ENCODE measurements at places on chromosomes 2 and 18.

- no peak for DNase-seq
These were observed 181.5 kb upstream of the ITGA4 start for GRCh38 chr2:181275643-181276070.

- DNase-seq: no peak
These were observed 53.2 kb downstream of the ZNF516 start for GRCh38 chr18:76441668-76442412.

DNA sequence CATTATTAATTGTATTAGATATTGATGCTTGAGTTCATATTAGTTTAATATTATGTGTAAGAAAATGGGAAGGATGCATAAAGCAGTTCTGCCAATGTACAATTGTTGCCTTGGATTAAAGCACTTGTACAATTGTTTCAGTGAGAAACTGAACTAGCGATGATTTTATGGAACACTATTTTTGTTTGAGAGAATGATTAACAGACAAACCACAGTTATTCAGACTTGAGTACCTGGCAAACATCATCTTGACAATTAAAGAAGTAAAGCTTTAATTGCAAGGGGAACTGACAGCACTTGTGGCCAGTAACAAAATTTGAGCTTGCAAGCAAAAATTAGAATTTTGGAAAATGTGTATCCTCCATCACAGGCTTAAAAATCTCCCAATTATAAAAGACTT lies 214.3 kb downstream of the RIT2 start:
- no peak for DNase-seq

- DNase-seq: no peak
These were observed 205.8 kb upstream of the NCKAP5 start for GRCh38 chr2:133773854-133774653.

DNA sequence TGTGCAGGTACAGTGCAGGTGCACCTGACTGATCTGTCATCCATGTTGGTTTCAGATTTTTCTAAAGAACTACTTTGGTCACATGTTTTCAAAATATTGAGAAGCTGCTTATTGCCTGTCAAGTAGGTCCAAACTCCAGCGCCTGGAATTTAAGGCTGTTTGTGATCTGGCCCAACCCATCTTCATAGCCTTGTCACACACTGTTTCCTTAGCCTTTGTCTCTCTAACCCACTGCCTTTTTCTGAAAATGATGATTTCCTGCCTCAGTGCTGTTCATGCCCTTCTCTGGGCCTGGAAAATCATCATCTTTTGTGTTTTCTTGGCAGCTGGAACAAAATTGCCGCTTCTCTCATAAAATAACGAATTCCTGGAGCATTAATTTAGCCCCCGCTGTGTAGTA lies 7.2 kb downstream of the LIMS1 start:
- DNase-seq: no peak

GRCh38 chr18:56319953-56320352 lies 318.4 kb downstream of the TXNL1 start:
- no peak for DNase-seq

- DNase-seq: no peak
These were observed 570.8 kb upstream of the CRIM1 start for GRCh38 chr2:35784777-35785176.

- DNase-seq: no peak
These were observed 129.8 kb downstream of the METTL4 start for GRCh38 chr18:2441544-2441943.

DNA sequence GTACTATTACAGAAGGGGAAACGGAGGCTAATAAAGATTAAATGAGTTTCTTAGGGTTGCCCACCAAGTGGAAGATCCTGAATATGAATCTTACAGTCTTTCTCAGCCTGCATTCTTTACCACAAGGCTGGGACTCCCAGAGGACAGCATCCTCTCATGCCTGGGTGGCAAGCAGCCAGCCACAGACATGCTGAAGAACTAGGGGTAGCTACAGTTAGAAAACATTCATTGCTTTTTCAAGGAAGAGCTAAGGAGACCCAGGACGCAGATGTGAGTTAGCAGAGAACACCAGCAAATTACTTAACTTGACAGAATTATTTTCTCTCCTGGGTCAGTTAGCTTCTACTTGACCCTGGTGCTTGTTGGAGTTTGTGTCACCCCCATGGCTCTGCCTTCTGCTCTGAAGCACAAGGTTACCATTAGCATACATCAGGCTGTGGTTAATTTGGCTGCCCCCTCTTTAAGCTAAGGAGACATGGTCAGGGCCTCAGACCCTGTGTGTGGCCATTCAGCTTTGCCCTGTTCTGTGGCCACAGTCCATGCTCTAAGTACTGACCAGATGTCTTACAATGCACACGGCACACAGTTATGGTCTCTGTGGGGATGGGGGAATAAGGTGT lies 132.3 kb upstream of the TNP1 start:
- no peak for DNase-seq

GRCh38 chr2:203909974-203910373 lies 26.6 kb upstream of the ICOS start:
- no peak for DNase-seq

DNA sequence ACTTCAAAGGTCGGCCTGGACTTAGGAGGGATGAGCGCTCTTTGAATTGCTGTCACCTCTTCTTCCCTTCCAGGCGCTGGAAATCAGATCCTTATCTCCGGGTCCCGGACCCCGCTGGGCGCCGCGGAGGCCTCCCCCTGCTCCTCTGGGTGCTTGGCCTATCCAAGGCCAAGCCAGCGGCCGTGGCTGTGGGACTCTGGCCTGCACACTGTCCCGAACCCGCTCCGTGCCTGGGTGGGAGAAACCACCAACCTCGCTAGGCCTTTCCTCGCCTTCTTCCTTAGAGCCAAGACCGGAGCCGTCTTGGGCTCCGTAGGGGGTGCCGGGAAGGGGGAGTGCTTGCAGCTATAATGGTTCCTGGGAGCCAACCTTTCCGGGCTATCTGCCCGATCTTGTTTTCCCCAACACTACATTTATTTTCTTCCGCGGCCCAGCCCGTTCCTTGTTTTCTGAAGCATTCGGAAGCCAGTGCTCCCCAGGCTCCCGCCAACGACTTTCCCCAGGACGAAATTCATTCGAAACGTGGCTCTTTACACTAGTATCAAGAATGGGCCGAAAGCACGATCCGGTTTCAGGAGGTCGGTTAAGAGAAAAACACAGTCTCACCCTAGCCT lies 2.4 kb downstream of the OSR1 start:
- no peak for DNase-seq

- DNase-seq: no peak
These were observed 12.2 kb upstream of the GMPPA start for GRCh38 chr2:219486380-219486959.

GRCh38 chr2:66683064-66683463 lies 248.1 kb downstream of the MEIS1 start:
- no peak for DNase-seq

GRCh38 chr2:70479816-70480215 lies 73.8 kb downstream of the TGFA start:
- no peak for DNase-seq

DNA sequence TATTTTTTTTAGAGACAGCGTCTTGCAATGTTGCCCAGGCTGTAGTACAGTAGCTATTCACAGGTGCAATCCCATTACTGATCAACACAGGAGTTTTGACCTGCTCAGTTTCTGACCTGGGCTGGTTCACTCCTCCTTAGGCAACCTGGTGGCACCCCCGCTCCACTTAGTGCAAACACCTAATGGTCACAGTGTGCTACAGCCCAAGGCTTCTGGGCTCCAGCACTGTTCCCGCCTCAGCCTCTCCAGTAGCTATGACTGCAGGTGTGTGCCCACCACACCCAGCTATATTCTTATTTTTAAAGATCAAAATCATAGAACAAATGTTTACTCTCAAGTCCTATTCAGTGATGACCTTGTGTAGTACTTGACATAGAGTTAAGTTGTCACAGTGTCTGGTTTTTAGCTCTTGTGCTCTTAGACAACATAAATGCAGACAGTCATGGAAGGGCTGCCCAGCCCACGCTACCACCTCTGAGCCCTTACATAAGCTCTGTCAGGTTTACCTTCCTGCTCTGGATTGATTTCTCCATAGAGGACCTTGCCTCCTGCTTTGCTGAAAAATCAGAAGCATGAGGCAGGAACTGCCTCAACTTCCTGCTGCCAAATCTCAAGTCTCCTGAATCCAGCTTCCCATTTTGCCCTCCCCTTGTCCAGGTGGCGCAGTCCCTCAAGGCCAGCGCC lies 82.2 kb upstream of the SLC1A4 start:
- no peak for DNase-seq

DNA sequence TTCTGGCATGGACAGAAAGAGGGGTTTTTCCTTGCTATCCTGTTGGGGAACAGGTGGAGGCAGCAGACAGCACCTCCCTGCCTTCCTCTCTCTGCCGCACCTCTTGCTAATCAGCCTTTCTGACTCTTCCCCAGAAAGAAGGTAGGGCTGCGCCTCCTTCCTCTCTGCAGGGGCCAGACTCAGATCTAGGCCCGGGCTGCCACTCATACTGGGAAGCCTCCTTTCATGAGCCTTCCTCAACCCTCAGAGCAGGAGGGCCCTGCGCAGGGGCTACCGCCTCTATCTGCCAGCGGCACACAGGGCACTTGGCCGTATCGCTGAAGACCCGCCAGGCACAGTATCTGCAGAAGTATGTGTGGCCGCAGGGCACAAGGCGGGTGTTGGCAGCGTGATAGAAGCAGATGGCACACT lies 7.1 kb downstream of the NEURL3 start:
- no peak for DNase-seq

GRCh38 chr2:238891457-238892203 lies 43.7 kb downstream of the TWIST2 start:
- DNase-seq: no peak

- DNase-seq: no peak
These were observed 57.8 kb downstream of the ADD2 start for GRCh38 chr2:70710038-70710690.

GRCh38 chr2:197613509-197613987 lies 61.8 kb downstream of the RFTN2 start:
- no peak for DNase-seq

GRCh38 chr2:175935289-175936181 lies 66.5 kb downstream of the LNPK start:
- DNase-seq: no peak

GRCh38 chr2:231720292-231720986 lies 12.1 kb downstream of the PTMA start:
- DNase-seq: no peak

- peak; percentile 24 for DNase-seq
These were observed 162.1 kb downstream of the BCL2 start for GRCh38 chr18:63157293-63158011.

GRCh38 chr2:63591566-63592175 lies 2.9 kb downstream of the MDH1 start:
- DNase-seq: no peak

- DNase-seq: no peak
These were observed 208.3 kb downstream of the EIPR1 start for GRCh38 chr2:3169106-3169870.

GRCh38 chr18:55382277-55382805 lies 205.7 kb downstream of the TCF4 start:
- no peak for DNase-seq

- no peak for DNase-seq
These were observed 61.1 kb upstream of the IGFBP5 start for GRCh38 chr2:216756435-216756834.

- DNase-seq: no peak
These were observed 30.3 kb downstream of the PROC start for GRCh38 chr2:127448526-127448925.

DNA sequence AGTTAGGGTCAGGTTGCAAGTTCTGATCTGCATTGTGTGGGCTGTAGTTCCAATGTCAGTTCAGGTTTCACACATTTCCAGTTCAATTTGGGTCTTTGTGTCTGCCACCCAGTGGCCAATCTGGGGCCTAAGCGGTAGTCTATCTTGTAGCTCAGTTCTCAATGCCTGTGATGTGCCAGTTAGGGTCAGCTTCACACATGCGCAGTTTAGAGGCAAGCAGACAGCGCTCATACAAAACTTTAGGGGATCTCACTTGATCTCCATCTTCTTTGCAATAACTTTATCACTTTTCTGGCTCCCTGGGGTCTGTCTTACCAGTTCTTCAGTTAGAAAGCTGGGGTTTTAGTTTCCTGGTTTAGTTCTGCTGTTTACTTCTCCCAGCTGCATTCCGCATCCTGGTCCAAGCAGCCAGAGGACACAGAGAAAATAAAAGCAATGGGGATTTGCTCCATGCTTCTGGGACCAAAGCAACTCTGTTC lies 11.0 kb upstream of the ZNF24 start:
- DNase-seq: peak; percentile 54

- no peak for DNase-seq
These were observed at the start of gene GRP for GRCh38 chr18:59219672-59220163. GRP (plus strand) TSS chr18:59220158; CDS start chr18:59220266, 108 bp downstream.

DNA sequence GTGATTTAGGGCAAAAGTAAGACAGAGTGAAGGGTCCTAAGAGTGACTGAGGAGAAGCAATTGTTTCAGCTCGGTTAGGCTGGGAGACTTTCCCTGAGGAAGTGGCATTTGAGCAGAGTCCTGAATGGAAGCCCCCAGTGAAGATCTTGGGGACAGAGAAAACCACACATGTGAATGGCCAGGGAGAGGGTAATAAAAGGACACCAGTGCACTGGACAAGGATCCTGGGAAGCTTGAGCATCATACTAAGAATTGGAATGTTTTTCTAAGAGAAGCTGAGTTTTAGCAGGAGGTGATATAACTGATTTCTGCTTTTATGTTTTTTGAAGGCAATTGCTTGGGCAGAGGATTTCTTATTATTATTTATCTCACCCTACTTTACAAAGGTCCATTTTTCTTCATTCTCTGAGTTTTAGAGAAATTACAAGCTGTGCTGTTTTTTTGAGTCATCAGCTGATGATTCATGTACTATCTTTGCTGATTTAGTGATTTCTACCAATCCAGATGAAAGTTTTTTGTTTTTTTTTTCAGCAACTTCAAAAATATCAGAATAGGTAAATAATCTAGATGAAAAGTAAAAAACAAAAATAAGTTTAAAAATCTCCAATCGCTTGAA lies 43.5 kb downstream of the MFSD6 start:
- no peak for DNase-seq

- no peak for DNase-seq
These were observed 112.1 kb downstream of the KLHL29 start for GRCh38 chr2:23497063-23497462.

- DNase-seq: no peak
These were observed 223.9 kb downstream of the CDH7 start for GRCh38 chr18:65974758-65975157.

DNA sequence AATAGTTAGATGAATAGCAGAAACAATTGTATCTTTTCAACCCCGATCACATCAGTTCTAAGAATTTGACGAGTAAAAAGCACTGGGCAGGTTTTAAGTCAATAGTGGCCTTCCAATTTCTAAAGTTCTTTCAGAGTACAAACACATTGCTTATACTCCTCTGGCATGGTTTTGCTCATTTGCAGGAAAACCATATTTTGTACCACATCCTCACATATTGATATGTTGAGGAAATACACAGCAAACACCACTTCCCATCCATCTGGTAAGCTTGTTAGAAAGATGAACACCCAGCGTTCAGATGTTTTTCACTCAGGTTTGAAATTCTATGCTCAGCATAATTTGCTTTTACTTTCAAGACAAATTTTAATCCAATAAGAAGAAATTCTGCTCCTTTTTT lies 344.6 kb upstream of the ACVR2A start:
- no peak for DNase-seq

DNA sequence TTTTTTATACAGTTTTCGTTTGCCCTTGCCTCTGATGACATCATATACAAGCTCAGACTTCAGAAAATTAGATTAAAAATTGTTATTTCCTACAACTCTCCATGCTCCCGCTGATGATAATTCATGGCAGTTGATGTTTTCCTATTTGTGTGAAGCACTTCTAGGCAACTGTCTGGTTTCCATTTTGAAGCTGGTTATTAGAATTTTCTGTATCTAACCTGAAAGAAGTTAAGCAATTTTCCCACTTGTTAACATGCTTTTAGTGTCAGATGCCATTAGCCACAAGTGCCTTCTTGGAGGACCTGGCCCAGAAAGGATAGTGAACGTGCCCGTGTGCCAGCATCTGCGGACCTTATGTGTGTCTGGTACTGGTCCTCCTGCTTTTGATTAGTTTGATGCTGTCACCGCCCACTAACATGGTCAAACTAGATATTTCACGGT lies 347.6 kb upstream of the RAB12 start:
- DNase-seq: no peak
